Retina (tissue), 1 donor: ENCODE measurements at places on chromosomes 11 and 22.

GRCh38 chr11:67356864-67357561 lies 3.7 kb upstream of the POLD4 start:
- peak; percentile 81 for DNase-seq

GRCh38 chr22:27159716-27160295 lies 502.4 kb downstream of the MIAT start:
- DNase-seq: no peak

GRCh38 chr11:69000831-69001242 lies 12.2 kb downstream of the MRGPRF start:
- DNase-seq: no peak

DNA sequence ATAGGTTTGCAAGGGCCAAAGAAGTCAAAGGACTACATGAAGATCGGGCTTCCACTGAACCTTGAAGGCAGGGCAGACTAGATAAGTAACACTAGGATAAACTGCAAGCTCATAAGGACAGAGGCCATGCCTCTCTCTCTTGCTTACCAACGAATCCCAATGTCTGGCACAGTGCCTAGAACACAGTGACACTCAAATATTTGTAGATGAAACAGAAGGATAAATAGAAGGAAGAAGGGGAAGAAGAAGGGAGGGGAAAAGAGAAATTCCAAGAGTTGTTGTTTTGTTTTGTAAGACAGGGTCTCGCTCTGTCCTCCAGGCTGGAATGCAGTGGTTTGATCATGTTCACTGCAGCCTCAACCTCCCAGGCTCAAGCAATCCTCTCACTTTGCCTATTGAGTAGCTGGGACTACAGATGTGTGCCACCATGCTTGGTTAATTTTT lies 26.9 kb downstream of the SIK3 start:
- no peak for DNase-seq

DNA sequence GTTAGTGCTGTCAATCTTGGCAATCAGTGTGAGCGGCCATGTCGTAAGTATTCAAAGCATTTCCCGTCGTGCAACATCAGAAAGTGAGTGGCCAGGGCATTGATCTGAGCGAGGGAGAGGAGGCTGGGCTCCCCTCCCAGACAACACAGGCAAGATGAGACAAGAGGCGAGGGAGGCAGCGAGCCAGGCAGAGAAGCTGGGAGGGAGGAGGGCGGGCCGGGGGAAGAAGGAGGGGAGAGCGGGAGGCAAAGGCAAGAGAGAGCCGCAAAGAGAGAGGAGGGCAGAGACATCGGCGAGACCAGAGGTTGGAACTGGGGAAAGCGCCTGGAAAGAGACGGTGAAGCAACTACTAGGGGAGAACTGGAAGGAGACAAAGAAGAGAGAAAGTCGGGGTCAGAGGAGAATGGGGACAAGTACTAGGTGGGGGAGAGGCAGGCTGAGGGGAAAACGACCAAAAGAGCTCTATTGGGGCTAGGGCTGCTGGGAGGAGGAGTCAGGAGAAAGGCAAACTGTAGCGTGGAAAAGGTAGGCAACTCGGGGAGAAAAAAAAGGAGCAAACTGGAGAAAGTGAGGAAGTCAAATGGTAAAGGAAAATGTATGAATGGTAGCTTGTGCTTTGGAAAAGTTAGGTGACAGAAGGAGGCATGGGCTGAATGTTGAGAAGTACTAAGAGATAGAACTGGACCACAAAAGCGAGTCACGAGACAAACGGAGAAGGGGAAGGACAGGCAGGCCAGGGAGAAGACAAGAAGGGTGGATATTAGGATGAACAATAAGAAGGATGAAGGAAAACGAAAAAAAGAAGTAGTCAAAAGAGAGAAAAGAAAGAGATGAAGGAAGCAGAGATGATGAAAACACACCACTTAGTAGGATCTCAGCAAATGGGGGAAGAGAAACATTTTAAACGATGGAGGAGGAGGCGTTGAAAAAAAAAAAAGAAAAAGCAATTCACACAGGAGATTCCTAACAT lies 130.5 kb upstream of the C11orf58 start:
- peak; percentile 82 for DNase-seq

DNA sequence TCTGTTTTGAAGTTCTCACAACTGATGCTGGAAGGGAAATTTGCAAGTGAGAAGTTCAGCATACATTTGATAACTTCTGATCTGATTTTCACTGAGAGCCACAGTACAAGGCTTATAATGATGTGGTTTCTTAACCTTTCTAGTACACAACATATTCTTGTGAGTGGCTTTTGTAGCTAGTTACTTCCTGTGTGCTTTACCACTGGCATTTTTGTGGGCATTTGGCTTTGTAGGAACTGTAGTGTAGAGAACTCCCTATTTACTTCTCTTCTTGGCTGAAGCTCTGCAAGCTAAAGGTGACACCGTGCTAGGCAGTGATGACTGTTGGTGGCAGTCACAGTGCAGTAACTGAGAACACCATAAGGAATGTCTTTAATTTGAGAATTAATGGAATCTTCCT lies 14.9 kb downstream of the USP47 start:
- DNase-seq: no peak

- no peak for DNase-seq
Measured at GRCh38 chr22:48223488-48224190, 1461.2 kb downstream of the TBC1D22A start.

GRCh38 chr11:2196970-2197770 lies 25.6 kb upstream of the TH start:
- DNase-seq: peak; percentile 87

- no peak for DNase-seq
Measured at GRCh38 chr22:21025266-21025665, 7.1 kb downstream of the SLC7A4 start.

DNA sequence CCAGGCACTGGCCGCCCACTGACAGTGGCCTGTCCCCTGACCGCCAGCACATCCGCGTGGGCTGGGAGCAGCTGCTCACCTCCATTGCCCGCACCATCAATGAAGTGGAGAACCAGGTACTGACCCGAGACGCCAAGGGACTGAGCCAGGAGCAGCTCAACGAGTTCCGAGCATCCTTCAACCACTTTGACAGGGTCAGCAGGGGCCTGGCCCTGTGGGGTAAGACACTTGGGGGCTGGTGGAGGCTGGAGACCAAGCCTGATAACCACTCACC lies 6.5 kb downstream of the CTSF start:
- no peak for DNase-seq

DNA sequence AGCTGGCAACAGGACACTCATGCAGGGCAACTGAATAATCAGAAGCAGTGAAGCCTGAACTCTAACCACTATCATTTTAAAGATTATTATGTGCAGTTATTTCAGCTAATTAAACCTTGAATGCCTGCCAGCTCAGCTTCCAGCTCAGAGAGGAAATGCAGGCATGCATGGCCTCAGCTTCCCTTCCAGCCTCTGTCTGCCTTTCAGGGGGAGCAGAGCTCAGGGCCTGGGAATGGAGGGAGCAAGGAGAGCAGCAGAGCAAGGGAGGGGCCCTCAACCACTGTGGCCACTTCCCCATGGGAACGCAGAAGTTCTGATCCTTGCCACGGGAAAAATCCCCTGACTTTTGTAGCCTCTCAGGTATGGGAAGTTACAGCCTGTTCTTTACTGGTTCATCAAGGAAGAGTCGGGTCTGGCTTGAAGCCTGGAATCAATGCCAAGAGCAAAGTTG lies 32.5 kb upstream of the APLNR start:
- DNase-seq: no peak

DNA sequence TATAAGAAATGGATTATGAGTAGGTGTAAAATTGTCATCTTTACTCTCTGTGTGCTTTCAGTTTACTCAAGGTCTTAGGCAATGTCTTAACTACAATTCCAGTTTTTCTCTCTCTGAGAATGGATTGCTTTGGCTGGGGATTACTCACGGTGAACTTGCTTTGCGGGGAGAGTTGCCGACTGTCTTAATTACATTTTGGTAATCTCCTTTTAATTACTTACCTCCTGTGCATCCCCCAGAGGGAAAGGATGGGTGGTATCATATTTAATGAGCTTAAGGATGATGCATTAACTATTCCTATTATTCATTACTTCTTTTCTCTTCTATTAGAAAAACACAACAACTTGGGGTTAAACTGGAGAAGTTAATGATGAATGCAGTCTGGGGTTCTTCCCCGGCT lies 159.4 kb downstream of the MPPED1 start:
- no peak for DNase-seq

DNA sequence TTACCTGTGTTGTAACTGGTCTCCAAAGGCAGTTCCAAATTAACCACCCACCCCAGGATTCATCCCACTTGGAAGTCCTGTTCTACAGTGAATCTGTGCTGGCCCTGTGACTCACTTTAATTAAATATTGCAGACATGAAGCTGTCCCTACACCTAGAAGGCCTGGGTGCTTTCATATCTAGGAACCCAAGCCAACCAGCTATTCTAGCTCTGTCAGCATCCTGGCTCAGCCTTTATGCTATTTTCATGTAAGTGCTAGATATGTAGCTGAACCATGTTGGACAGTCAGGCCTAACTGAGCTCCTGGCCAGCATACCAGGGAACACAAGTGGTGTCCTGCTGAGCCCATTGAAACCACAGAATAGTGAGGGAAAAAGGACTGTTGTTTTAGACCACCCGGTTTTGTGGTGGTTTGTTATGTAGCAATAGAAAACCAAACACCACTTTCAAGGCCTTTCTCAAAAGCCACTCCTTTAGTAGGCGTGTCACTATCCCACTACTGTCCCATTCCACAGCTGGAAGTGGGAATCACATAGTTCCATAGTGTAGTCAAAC lies 30.3 kb downstream of the CNTF start:
- no peak for DNase-seq

DNA sequence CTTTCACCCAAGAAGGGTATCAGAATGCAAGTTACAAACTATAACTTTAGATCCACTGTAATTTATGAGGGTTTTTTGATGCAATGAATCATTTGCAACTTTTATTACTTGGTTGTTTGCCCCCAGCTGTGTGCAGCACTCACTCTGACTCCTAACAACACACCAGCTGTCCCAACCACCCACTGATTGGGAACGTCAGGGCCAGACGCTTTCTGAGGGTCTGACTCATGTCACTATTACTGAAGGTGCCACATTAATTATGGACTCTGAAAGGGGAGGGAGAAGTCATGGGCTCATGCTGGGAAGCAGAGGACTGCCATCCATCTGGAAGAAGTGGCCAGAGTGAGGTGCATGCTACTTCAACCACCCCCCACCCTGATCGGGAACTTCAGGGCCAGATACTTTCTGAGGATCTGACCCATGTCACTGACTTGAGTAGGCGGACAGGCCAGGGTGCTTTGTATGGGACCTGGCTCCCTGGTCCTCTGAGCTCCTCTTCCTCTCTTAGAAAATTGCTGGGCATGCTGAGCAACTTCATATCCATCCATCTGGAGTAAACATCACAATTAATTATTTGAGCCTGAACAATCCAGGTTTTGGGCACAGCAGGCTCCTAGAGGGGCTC lies 44.9 kb upstream of the DRD2 start:
- DNase-seq: peak; percentile 41

GRCh38 chr11:2314525-2315394 lies 12.9 kb downstream of the TSPAN32 start:
- DNase-seq: peak; percentile 41

- DNase-seq: no peak
Measured at GRCh38 chr11:58880166-58880565, 35.7 kb upstream of the GLYATL2 start.

- no peak for DNase-seq
Measured at GRCh38 chr11:4541071-4541470, 3.9 kb upstream of the OR52M1 start.

- no peak for DNase-seq
Measured at GRCh38 chr11:29538339-29539036, 478.3 kb downstream of the KCNA4 start.

- DNase-seq: no peak
Measured at GRCh38 chr11:72569966-72570892, 104.0 kb downstream of the PDE2A start.

GRCh38 chr11:122637541-122637940 lies 18.0 kb upstream of the UBASH3B start:
- DNase-seq: no peak

GRCh38 chr22:35128637-35129036 lies 62.7 kb downstream of the ISX start:
- DNase-seq: no peak

DNA sequence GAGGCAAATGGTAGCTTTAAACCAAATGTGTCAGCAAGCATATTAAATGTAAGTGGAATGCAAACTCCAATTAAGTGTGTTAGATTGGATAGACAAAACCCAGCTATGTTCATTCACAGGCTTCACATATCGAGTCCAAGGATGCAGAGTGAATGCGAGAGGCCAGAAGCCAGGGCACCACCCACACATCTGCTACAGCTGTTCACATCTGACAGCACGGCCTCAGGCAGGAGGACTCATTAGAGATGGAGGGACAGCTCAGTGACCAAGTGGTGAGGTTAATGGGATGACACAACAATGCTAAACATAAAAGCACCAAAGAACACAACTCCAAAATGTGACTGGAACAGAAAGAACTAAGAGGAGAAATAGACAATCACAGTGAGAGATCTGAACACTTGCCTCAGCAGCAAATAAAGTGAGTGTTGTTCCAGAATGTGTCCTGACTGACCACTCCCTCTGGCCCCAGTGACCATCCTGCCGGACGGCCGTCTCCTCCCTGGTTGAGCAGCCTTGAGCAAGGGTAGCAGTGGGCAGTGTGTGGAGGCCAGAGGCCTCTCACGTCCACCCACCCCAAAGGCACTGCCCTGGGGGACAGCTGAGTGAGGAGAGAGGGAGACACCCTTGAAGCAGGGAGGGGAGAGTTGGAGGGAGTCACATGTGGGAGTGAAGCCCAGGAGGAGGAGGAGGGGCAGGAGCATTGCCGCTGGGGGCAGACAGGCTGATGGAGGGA lies 23.8 kb downstream of the ALG12 start:
- DNase-seq: no peak

DNA sequence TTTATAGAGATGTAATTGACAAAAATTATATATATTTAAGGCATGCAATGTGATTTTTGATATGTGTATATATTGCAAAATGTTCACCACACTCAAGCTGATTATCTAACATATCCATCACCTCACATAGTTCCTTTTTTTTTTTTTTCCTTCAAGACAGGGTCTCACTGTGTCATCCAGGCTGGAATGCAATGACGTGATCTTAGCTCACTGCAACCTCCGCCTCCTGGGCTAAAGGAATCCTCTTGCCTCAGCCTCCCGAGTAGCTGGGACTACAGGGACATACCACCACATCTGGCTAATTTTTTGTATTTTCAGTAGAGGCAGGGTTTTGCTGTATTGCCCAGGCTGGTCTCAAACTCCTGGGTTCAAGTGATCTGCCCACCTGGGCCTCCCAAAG lies 65.1 kb upstream of the SLC35C1 start:
- DNase-seq: no peak

DNA sequence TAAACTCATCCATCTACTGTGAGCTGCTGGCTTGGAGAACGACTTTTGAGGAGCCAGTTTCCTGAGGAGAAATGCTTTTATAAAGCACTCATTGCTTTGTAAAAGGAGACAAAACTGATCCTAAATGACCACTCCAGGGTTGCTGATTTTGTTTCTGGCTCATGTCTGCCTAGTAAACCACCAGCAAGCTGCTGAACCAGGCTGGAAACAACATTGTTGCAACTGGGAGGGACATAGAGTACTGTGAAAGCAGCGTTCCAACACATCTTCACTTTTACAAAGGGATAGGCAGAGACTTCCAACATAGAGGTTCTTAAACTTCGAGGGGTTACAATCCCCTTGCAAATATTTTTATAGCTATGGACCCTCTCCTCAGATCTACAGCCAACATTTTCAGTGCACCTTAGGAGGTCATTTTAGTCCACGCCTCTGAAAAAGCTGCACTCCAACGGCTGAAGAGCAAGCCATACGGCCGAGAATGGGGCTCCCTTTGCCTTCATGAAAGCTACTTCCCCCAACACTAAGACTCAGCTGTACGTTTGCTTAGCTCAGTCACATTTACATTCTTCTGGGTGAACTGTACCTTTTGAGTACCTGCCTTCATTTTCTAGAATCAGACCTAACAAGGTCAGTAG lies 54.7 kb downstream of the PANX1 start:
- no peak for DNase-seq

GRCh38 chr11:115247361-115247760 lies 256.9 kb downstream of the CADM1 start:
- no peak for DNase-seq
